ENCODE measurements at places on chromosomes 16 and 17.

DNA sequence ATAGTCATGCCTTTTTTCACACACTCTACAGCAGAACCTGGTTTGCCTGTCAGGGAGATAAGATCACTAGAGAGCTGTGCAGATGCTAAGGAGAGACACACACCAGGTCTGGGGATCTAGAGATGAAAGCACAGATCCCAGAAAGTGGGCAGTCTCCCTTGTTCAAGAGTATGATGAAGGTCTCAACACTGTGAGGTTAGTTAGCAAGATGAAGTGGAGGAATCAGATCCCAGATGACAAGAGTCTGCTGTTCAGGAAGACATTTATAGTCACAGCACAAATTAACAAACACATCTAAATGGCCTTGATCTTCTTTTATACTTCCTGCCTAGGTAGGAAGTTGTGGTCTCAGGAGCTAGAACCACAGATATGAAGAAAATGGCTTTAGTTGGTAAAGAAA lies 23.4 kb upstream of the SKAP1 start:
- no peak for DNase-seq

DNA sequence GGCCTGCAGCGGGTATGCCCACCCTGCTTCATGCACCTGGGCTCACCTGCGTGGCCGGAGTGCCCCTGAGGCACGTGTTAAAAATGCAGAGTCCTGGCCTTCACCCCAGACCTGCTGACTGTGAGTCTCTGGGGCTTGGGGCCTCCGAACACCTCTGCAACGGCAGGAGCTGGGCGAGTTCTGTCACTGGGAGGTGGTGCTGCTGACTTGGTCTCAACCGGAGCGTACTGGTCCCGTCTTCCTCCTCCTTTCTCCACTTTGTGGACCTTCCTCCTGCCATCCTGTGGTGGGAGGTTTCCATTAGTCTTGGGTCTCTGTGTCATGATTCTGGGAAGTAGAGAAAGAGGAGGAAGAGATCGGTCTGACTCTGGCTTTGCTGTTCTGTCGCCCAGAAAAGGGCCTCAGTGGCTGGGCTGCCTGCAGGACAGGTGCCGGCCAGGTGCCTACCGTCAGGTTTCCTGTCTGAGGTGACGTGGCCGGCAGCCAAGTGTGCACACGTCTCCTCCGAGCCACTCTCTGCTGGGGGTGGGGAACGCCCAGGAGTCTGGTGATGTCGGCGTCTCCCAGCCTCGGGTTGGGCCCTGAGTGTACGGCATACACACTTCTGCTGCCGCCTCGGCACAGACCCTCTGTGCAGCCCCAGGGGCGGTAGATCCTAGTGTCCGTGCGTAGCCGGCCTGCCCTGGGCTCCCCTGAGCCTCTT lies 6.9 kb downstream of the TSC2 start:
- no peak for DNase-seq

- DNase-seq: no peak
Measured at GRCh38 chr16:19295393-19295792, 9.9 kb downstream of the CLEC19A start.

- DNase-seq: no peak
Measured at GRCh38 chr17:81931189-81931556, 3.6 kb upstream of the MAFG start.

DNA sequence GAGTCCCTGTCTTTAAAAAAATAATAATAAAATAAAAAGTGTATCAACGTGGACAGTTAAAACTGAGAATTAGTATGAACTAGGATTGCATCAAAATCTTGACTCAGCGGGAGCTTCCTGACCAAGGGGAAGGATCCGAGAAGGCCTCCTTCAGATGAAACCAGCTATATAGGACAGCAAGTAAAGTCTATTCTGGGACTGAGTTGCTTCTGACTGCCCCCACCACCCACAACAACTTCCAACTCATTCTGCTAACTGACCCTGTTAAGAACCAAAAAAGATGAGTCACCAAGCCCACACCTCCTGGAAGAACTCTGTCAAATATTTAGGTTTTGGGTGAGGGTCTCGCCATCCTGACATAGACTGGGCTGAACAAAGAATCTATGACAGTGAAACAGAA lies 24.9 kb downstream of the MPP3 start:
- DNase-seq: no peak

DNA sequence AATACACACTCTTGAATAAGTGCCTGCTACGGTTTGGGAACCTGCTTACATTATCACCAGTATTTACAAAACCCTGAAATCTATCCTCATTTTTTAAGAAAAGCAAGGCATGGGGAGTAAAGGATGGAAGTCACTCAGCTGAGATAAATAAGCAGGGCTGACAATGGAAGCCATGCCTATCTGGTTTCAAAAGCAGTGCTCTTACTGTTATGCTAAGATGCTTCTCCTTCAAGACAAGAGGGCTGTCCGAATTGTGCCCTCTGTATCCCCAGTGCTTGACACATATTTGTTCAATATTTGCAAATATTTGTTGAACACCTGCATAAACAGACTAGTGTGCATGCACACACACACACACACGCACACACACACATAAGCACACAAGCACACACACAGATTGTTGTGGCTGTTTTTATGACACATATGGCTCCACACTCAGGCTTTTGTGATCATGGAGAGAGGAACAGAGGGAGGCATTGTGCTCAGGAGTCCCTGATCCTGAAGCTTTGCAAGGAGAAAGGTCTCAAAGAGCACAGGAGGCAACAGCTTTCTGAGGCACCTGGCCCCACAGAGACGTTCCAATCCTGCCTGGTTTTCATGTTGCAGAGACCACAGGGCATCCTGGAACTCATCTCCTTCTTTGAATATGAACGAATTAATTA lies 401.6 kb upstream of the CDH11 start:
- no peak for DNase-seq

GRCh38 chr17:30924341-30924740 lies 2.6 kb downstream of the ADAP2 start:
- DNase-seq: no peak

DNA sequence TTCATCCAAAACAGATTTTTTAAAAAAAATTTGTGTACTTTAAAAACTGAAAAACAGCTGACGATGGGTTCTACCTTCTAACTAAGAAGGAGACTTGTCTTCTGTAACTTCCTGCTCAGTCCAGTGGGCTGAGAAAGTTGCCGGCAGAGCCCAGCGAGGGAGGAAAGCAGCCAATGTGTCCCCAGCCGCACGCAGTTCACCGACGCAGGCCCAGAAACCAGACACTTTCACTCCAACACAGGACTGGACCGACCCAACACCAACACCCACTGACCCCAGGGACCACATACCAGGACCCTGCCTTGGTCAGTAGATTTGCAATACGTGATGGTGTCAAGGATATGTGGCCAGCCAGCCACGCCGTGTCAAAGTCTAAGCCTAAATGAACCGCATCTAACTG lies 25.6 kb downstream of the TRAP1 start:
- no peak for DNase-seq

- DNase-seq: no peak
Measured at GRCh38 chr17:49362723-49363117, 670 bp upstream of the ZNF652 start.

- no peak for DNase-seq
Measured at GRCh38 chr17:56661906-56662305, 68.4 kb downstream of the NOG start.

GRCh38 chr17:49342575-49342936 lies 19.5 kb downstream of the ZNF652 start:
- DNase-seq: no peak

- no peak for DNase-seq
Measured at GRCh38 chr17:142876-143784, 5.8 kb downstream of the SCGB1C2 start.

- DNase-seq: no peak
Measured at GRCh38 chr17:48609033-48609432, 1.8 kb downstream of the HOXB7 start.

GRCh38 chr17:42518755-42519545 lies 17.1 kb upstream of the NAGLU start:
- DNase-seq: peak; percentile 23

DNA sequence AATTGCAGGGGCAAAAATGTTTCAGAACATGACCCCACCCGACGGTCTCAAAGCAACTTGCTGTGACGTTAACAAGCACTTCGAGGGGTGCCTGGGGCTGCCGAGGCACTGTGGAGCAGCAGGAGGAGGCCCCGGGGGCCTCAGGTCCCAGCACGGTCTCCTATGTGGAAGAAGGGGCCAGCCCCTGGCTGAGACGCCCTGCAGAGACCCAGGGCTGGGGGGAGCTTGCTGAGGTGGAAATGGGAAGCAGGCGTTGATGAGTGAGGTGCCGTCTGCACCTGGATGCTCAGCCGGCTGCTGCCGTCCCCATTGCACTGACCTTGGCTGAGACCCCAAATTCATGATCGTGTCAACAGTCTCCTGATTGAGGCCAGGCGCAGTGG lies 46.5 kb downstream of the NT5M start:
- no peak for DNase-seq

GRCh38 chr17:17351356-17351891 lies 48.3 kb downstream of the NT5M start:
- no peak for DNase-seq

GRCh38 chr16:35425270-35425669 lies 1965.9 kb downstream of the TP53TG3F start:
- DNase-seq: no peak

- peak; percentile 93 for DNase-seq
Measured at GRCh38 chr17:79622122-79622601, 11.3 kb upstream of the RBFOX3 start.

- DNase-seq: no peak
Measured at GRCh38 chr17:46036491-46036890, 37.4 kb downstream of the STH start.

DNA sequence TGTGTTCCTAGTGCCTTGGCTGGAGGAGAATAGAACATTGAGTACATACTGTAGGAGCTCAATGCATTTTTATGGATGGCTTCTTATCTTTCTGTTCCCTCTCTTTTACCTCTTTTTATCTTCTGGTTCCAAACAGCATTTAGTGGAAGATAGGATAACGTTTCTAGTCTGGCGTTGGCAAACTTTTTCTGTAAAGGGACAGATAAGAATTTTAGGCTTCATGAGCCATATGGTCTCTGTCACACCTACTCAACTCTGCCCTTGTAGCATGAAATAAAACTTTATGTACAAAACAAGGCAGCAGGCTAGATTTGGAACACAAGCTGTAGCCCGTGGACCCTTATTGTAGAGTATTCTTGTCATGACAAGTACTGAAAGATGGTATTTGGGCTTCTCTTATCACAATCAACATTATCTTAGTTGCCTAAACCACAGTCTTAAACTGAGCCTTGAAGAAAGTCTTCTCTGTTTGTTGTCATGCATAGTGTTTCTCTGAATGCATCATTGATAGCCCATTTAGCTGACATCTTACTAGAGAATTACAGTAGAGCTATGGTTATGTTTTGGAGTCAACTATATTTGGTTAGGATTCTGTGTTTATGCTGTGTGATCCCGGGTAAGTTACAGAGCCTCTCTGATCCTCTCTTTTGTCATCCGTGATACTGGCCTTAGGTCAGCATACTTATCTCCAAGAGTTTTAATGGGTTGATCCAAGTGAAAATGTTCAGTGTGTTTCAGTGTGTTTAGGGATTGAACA lies 80.2 kb downstream of the HS3ST4 start:
- no peak for DNase-seq

GRCh38 chr16:79182616-79183015 lies 417.9 kb downstream of the MAF start:
- no peak for DNase-seq

- no peak for DNase-seq
Measured at GRCh38 chr16:10945065-10945787, 862 bp downstream of the CLEC16A start.

GRCh38 chr16:67304020-67304419 lies 22.5 kb downstream of the KCTD19 start:
- DNase-seq: no peak

- no peak for DNase-seq
Measured at GRCh38 chr16:84121007-84121406, 4.3 kb upstream of the MBTPS1 start.

Measured in NCI-H446 treated with DMSO at 0.1 percent for 48 hours (cell line).